Activated gamma-delta T cell treated with Interleukin-2 at 50 U/mL for 16 hours (primary cell): ENCODE measurements at places on chromosomes 3 and 15.

DNA sequence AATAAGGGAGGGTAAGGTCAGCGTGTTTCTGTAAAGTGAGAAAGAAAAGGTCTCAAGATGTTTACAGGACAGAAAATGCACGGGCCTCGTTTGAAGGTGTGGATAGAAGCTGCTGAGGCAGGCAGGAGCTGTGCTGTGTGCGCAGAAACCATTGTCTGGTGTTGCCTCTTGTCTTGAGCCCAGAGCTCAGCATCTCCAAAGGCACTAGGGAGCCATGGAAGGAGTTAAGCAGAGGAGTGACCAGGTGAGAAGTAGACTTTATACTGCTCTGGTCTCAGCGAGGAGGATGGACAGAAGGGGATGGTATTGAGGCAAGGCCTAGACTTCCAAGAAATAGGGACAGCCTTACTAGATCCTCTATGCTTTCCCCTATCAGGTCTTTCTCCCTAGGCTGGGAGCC lies 13.0 kb downstream of the CAND2 start:
- no peak for DNase-seq

GRCh38 chr3:146834917-146835316 lies 229.8 kb upstream of the PLSCR5 start:
- DNase-seq = no peak

DNA sequence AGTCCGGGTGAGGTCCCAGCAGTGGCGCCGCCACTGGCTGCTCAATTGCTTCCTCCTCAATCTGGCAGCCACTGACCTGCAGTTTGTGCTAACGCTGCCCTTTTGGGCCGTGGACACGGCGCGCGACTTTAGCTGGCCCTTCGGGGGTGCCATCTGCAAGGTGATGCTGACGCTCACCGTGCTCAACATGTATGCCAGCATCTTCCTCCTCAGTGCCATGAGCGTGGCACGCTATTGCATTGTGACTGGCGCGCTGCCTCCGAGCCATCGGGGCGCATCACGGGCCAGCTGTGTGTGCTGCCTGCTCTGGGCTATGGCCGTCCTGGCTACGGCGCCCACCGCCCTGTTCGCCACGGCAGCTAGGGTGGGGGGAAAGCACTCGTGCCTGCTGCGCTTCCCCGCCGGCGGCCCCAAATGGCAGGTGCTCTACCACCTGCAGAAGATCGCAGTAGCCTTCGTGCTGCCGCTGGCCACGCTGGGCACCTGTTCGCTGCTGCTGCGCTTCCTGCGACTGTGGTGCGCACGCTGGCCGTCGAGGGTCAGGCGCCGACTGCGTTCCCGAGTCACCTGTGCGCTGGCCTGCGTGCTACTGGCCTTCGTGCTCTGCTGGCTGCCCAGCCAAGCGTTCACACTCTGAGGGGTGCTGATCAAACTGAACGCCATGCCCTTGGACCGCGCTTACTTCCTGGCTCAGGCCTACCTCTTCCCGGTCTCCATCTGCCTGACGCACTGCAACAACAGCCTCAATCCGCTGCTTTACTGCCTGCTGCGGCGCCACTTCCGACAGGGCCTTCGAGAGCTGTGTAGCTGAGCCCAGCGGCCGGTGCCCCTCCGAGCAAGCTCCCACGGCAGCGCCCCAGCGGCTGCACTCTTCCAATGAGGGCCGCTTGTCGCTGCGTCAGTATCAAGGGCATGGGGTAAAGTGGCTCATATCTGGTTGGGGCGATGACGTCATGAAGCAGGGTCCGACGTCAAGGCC lies 20.3 kb upstream of the ADAMTS7 start:
- DNase-seq = no peak

- no peak for DNase-seq
These were observed 385.4 kb downstream of the PTPRG start for GRCh38 chr3:61946570-61947324.

DNA sequence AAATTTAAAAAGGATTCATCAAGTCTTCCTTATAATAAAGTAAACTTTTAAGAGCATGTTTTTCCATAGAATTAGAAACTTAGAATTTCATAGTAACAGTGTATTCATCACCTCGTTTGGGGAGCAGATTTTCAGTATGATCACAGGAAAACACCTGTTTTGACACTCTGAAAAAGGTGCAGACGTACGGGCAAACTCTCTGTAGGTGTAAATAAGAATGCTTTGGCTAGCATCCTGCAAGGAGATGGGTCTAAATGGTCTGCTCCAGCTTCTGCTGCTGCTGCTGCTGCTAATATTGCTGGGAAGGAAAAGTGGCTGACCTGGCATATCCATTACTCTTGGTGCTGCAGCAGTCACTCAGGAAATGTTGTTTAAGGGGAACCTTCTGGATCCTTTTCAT lies 66.0 kb downstream of the MBNL1 start:
- DNase-seq = no peak

DNA sequence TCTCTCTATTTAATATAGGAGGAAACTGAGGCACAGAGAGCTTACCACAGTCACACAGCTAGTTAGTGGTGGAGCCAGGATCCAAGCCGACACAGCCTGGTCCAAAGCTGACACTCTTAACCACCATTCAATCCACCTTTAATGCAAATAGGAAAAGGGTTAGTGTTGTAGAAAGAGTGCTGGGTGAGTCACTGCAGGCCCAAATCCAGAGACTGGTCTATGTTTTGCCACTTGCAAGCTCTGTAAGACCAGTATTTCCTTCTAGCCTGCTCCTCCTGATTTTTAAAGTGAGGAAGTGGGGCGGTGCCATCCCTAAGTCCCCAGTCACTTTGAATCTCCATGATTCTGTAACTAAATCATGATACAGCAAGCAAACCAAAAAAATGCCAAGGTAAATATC lies 111.0 kb downstream of the MECOM start:
- DNase-seq = no peak

- no peak for DNase-seq
These were observed 408.9 kb upstream of the THBS1 start for GRCh38 chr15:39171944-39172368.

DNA sequence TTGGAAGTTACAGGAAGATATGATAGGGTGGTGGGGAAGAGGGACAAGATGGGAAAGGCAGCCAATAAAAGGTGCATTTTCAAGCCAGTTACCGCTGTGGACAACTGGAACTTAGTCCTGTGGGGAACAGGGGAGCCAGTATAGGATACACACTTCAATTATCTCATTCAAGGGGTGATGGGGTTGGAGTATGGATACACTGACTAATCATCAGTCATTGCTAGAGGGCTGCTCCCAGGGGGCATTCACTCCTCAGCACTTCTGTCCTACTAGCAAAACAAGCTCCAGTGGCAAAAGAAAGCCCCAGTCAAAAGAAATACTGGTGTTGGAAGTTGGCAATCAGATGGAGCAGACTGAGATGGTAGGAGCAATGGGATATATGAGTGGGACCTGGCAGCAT lies 183.4 kb upstream of the GADL1 start:
- DNase-seq = no peak

- no peak for DNase-seq
These were observed 55.9 kb downstream of the EOMES start for GRCh38 chr3:27666272-27666671.

DNA sequence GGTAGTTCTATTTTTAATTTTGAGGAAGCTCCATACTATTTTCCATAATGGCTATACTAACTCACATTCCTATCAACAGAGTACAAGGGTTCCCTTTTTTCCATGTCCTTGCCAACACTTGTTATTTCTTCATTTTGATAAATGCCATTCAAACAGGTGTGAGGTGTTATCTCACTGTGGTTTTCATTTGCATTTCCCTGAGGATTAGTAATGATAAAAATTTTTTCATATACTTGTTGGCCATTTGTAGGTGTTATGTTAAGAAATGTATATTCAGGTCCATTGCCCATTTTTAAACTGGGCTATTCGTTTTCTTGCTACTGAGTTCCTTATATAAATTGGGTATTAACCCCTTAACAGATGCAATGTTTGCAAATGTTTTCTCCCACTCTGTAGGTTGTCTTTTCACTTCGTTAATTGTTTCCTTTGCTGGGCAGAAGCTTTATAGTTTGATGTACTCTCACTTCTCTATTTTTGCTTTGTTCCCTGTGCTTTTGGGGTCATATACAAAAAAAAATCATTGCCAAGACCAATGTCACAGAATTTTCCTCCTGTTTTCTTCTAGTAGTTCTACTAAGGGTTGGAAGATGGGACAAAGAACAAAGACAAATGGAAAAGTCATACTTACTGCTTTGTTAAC lies 11.0 kb upstream of the VPS39 start:
- DNase-seq = no peak

- no peak for DNase-seq
These were observed 17.2 kb downstream of the ST3GAL6 start for GRCh38 chr3:98780343-98780742.

- DNase-seq = no peak
These were observed 280.7 kb downstream of the NFKBIZ start for GRCh38 chr3:102129760-102130608.

GRCh38 chr3:154182322-154182922 lies 61.2 kb downstream of the ARHGEF26 start:
- no peak for DNase-seq
